ENCODE measurements at places on chromosomes 4 and X. TPM values are rescaled to one million over a fixed set of nuclear protein-coding genes. Genes with fewer than 3 reads are reported as not detected.

The HMX1 gene
- total RNA-seq, result 3.5 TPM

The TMEM31 gene
- not detected for total RNA-seq

The NR3C2 gene
- 0.75 TPM for total RNA-seq

The DDIT4L gene
- 0.78 TPM for total RNA-seq

The ACE2 gene
- total RNA-seq, result not detected
